Esophagus squamous epithelium (tissue), 5 donors: ENCODE measurements at places on chromosomes 6 and 20.

DNA sequence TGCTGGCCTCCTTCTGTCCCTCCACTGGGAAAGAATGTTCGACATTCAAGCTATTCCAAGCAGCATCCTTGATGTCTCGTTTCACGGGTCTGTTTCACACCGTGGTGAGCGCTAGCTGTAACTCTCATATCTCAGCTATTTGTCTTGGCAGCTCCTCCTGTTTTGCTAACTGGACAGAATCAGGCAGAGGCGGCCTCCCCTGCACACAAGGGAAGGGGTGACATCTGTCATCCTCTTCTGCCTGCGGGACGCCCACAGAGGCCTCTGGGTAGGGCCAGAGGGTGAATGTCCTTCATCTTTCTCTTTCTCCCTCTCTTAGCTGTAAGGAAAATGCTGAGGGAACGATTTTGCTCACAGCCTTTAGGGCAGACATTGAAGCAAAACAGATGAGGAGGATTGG lies 232.8 kb upstream of the GMDS start:
- H3K27me3 ChIP-seq: no peaks in the 10 kb centered on the region
- H3K27ac ChIP-seq: no peak overlapping the region

DNA sequence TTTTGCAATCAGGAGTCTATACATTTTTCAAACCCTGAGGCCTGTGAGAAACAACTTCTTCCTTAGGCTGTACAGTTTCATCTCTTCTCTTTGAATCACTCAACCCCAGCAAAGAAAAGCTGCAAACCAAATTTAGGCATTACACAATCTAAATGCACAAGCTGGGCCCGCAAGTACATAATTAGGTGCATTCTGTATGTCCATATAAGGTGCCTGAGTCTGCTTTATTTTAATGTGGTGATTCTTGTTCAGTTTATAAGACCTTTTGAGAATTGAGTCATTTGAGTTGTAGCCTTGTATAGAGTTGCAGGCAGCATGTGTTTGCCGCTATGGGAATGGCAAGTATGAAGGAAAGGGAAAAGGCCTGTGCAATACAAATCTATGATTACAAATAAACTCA lies 709.6 kb upstream of the MARCKS start:
- no peaks in the 10 kb centered on the region for H3K36me3 ChIP-seq
- no peaks in the 10 kb centered on the region for H3K27me3 ChIP-seq
- no peak for DNase-seq
- H3K4me3 ChIP-seq: no peak overlapping the region

GRCh38 chr20:49833483-49833882 lies 20.9 kb downstream of the SLC9A8 start:
- no peaks in the 10 kb centered on the region for H3K36me3 ChIP-seq
- peaks cover 9% of the 10 kb centered on the region for H3K4me1 ChIP-seq
- H3K27ac ChIP-seq: no peak overlapping the region

DNA sequence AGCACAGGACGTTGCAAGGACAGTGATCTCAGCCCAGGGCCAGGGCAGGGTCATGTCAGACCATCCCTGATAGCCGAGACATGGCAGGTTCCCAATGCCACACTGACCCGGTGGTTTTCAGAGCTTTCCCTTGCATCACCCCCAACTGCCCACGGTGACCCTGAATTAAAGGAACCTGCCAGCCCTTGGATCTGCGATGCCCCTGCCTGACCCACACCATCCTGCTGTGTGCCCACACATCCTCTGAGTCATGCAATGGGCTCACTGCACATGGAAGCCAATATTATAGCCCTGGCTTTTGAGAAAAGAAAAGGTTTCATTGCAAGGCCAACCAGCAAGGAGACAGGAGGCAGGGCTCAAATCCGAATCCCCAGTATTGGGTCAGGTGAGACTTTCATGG lies 132.6 kb upstream of the CST7 start:
- no peaks in the 10 kb centered on the region for H3K4me1 ChIP-seq
- H3K36me3 ChIP-seq: no peaks in the 10 kb centered on the region
- H3K4me3 ChIP-seq: no peak overlapping the region
- H3K27ac ChIP-seq: no peak overlapping the region
- DNase-seq: no peak
- H3K27me3 ChIP-seq: no peaks in the 10 kb centered on the region
